ENCODE measurements at places on chromosomes 3 and 15. TPM values are rescaled to one million over a fixed set of nuclear protein-coding genes. Genes with fewer than 3 reads are reported as not detected.

- no peak overlapping the region for H3K27ac ChIP-seq
- no peak overlapping the region for H3K4me3 ChIP-seq
- no peaks in the 10 kb centered on the region for H3K27me3 ChIP-seq
Measured at GRCh38 chr3:111668326-111668725, 73.2 kb upstream of the ZBED2 start.

Gene GPR27
- total RNA-seq, result not detected

Gene NEIL1
- 5.0 TPM for total RNA-seq

Gene WDR53
- total RNA-seq, result 6.8 TPM

Gene SUCLG2
- total RNA-seq, result 56.8 TPM
